ENCODE measurements at places on chromosomes 4 and X. TPM values are rescaled to one million over a fixed set of nuclear protein-coding genes. Genes with fewer than 3 reads are reported as not detected.

GRCh38 chrX:112834031-112834845 is 6.4 kb downstream of the AMOT start:
- DNase-seq: no peak

- no peak for DNase-seq
Observed at GRCh38 chr4:161664740-161665139, 499.1 kb downstream of the FSTL5 start.

- DNase-seq: no peak
Observed at GRCh38 chr4:170674176-170674575, 584.4 kb upstream of the AADAT start.

DNA sequence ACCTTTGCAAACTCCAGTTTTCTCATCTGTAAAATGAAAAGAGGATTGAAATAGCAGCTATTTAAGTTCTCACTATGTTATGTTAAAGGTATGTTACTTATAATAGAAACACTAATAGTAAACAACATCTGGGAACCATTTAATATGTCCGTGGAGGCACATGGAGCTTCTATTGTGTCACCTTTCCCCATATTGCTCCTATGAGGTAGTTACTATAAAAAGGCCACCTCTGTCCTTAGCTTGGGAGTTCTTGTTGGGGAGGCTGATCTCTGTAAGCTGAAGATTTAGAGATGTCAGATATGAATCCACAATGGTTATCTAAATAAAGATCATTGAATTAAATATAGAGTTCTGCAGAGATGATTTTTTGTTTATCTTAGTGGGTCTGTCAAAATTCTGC is 125.2 kb downstream of the FHIP1A start:
- no peak for DNase-seq

GRCh38 chr4:138204507-138204906 is 37.6 kb downstream of the SLC7A11 start:
- DNase-seq: no peak

- no peak for DNase-seq
Observed at GRCh38 chrX:119190831-119191230, 45.3 kb upstream of the PGRMC1 start.

DNA sequence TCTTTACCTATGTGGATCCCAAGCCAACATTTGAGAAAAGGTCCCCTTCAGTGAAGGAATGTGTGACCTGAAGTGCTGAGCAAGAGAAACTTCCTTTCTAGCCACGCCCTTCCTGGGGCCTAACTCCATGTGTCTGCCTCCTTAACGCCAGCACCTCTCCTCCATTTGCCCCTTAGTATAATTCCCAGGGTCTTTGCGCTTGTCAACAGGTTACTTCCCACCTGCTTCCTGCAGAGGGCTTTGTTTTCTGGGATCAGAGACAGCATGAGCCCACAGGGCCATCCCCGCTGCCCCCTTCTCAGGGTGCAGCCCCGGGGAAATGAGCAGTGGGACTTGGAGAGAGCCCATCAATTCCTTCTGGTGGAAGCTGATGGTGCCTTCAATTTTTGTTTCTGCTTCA is 45.9 kb upstream of the DRD5 start:
- DNase-seq: no peak

Gene FGF16
- polyA plus RNA-seq: 0.06 TPM

GRCh38 chrX:88886908-88887307 is 139.9 kb downstream of the CPXCR1 start:
- DNase-seq: no peak

Gene ZNF732
- polyA plus RNA-seq: 0.08 TPM

DNA sequence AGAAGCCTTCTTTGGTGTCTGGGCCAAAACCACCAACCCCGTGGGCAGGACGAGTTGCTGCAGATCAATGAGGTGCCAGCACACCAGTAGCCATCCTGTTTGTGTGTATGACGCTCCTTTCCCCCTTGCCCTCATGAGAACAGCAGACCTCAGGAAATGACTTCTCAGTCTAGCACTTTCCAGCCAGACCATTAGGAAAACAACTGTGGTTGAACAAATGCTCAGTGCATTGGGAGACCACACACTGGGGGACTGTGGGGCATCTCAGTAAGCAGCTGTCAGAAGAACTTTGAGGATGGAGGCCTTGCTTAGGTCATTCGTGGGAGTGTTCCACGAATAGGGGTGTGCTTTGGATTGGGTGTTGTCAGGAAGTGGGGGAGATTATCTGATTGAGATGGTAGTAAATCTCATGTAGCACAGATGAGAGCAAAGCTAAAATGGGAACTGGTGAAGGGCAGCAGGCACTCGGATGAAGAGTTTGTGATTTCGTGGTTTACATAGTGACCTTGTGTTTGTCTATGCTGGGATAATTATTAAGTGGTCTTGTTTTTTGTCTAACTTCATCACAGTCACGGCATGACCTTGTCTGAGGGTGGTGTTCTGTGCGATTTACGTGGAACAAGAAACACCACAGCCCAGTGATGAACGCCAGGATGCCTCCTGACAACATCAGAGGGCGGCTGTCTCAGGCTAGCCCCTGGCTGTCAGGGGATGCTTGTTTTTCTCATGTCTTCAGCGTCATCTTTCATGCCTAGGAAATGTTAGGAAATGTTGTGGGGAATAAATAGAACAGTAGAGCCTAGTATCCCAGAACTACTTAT is 70.1 kb downstream of the USP46 start:
- DNase-seq: peak; percentile 45

Gene TSPAN7
- 20.2 TPM for polyA plus RNA-seq

Gene SPANXB1
- polyA plus RNA-seq: not detected

GRCh38 chr4:120869613-120870278 is 52.8 kb downstream of the PRDM5 start:
- DNase-seq: no peak

- DNase-seq: no peak
Observed at GRCh38 chrX:106726485-106727437, at the start of gene RNF128. Gene RNF128, plus strand, starts transcription at chrX:106726701. Its CDS starts 213 bp downstream, at chrX:106726914.

Gene TMEM271
- polyA plus RNA-seq: not detected

GRCh38 chr4:75771607-75772006 is 47.2 kb downstream of the USO1 start:
- no peak for DNase-seq

DNA sequence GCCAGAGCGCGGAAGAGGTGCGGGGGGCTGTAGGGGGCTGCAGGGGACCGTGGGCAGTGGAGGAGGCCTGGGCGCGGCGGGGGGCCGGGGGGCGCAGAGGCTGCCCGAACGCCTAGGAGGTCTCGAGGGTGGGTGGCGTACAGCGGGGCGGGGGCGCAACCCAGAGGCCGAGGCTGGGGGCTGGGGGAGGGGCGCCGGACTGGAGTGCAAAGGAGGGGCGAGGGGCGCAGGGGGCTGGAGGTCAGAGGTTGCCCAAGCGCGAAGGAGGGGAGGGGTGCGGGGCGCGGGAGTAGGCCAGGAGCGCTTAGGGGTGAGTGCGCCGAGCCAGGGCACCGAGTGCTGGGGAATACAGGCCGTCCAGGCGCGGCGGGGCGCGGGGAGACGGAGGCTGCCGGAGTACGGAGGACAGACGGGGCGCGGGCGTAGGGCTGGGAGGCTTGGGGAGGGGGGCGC is 255 bp downstream of the GYG2 start:
- no peak for DNase-seq

Gene GLRA2
- not detected for polyA plus RNA-seq

GRCh38 chr4:1169691-1170096 is 2.7 kb downstream of the SPON2 start:
- no peak for DNase-seq

Gene GIMD1
- not detected for polyA plus RNA-seq

GRCh38 chr4:79013756-79014155 is 74.5 kb upstream of the PAQR3 start:
- no peak for DNase-seq

DNA sequence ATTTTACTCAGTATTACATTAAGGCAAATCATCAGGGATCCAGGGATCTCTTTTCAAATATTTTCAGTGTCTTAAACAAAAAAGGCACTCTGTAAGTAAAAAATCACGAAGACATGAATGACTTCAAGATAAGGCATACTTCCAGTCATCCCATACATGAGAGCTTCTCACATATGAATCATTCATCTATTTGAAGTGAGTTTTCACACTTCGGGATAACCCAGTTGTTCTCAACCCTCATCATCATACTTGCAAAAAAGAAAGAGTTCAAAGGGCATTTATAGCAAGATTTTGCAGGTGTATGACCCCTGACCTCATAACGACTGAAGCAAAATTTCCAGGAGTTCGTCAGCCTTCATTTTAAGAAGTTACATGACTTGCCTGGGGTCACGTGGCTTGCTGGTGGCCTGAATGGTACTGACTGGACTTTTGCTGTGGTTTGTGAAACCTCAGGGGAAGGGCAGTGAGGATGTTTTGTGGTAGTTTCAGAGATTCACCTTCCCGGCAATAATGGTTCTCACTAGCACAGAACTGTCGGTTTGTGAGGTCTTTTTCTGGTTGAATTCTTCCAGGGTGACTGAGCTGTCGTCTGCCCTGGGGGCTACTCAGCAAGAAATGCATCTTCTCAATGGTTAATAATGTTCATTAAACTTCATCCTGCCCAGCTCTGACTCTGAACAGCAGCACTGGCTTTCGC is 115.8 kb upstream of the SHISA3 start:
- DNase-seq: no peak

GRCh38 chrX:151703487-151703886 is 8.2 kb downstream of the PRRG3 start:
- DNase-seq: peak; percentile 75

Gene XPNPEP2
- polyA plus RNA-seq: 0.19 TPM

DNA sequence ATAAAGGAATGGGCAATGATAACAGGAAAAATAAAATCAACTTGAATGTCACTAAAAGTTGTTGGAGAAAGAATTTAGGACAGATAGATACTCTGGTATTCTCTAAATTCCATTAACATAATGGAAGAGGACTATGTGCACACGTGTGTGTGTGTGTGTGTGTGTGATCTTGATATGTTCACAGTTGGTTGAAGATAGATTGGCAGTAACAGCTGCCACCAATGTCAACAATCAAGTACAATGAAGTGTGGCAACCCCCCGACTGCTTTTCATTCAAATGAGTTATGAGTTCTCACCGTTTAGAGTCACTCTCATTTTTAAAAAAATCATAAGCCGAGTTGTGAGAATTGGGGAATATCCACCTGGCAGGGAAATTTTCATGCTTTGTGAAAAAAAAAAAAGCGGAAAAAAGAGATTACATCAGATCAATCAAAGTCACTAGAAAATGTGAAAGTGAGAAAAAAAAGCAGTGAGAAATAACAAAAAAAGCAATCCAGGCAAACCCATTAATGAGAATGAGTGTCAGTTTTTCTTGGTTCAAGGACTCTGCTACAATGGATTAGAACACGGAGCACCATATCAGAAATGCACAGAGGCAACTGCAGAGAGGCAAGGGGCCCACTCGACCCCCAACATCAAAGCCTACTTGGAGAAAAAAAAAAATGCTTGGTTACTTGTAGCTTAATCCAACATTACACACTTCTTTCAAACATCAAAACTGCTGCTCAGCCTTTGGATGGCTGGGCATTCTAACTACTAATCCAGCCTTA is 414.9 kb upstream of the PITX2 start:
- DNase-seq: no peak

Gene MGAT4D
- polyA plus RNA-seq: not detected

GRCh38 chrX:152942077-152942442 is 44.2 kb downstream of the ZNF185 start:
- no peak for DNase-seq

GRCh38 chrX:15404401-15405096 is 20.3 kb upstream of the VEGFD start:
- peak; percentile 70 for DNase-seq

Gene SRPX2
- polyA plus RNA-seq: 3.4 TPM

DNA sequence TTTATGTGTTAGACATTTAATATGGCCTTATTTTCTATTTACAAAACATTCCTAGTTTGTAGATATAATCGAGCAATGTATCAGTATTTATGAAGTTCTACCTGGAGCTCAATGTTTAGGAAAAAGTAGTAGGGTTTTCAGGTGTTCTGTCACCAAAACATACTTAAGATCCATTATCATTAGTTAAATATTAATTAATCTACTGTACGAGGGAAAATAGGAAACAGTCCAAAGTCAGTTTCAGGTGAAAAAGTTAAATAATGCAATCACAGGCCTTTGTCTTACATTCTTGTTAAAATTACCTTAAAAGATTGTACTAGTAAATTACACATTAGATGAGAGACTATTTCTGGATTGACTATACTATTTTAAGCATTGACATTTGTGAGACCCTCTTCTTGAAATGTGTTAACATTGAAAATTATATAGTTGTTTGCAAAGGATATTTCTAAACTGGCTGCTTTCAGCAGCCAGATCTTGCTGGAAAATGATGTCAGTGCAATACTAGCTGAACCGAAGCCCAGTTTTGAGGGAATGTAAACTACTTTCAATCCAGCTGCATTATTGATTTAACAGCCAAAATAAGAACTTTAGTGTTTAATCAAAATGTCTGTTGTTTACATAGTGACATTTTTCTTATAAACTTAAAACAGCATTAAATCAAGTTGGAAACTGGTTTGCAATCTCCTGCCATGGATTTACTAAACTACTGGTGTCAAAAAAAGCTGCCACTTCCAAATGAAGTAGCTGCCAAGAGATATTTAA is 19.3 kb downstream of the GUCY1B1 start:
- no peak for DNase-seq

GRCh38 chrX:9816084-9816700 is 30.0 kb downstream of the SHROOM2 start:
- no peak for DNase-seq

Gene BTC
- 0.06 TPM for polyA plus RNA-seq

DNA sequence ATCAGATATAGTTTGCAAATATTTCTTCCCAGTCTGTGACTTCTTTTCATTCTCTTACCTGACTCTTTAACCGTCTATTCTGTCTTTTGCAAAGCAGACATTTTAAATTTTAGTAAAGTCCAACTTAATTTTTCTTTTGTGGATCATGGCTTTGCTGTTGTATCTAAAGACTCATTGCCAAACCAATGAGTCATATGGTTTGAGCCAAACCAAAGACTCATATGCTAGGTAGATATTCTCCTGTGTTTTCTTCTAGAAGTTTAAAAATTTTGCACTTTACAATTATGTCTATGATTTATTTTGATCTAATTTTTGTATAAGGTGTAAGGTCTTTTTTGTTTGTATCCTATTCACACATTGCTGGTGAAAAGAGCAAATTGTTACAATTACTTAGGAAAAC is 446.8 kb downstream of the ANKRD50 start:
- no peak for DNase-seq

GRCh38 chr4:123583043-123583442 is 186.4 kb downstream of the SPRY1 start:
- no peak for DNase-seq
